ENCODE measurements at places on chromosomes 7 and 10.

DNA sequence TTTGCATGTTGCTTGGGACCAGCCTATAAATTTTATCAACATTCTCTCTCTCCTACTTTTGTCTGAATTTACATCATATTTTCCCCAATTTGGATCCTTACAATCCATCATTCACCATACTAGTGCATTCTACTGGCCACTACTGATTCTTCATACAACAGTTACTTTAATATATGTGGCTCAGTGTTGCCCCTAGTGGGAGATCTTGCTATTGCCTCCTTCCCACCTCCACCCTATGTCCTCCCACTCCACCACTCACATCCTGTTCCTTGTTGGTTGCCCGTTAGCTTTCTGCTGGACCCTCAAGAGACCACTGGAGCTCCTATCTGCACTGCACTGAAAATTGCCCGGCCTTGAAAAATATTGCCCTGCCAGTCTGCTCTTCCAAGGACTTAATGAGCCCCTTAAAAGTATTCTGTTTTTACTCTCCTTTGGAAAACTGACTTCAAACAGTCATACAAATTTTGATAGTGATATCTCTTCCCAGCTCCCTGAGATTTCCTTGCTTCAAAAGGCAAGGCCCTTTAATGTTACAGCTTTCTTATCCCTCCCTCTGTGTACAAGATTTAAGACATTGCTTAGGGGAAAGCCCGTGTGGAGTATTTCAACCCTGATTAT lies 243.2 kb upstream of the TMEM229A start:
- peak; percentile 45 for DNase-seq

DNA sequence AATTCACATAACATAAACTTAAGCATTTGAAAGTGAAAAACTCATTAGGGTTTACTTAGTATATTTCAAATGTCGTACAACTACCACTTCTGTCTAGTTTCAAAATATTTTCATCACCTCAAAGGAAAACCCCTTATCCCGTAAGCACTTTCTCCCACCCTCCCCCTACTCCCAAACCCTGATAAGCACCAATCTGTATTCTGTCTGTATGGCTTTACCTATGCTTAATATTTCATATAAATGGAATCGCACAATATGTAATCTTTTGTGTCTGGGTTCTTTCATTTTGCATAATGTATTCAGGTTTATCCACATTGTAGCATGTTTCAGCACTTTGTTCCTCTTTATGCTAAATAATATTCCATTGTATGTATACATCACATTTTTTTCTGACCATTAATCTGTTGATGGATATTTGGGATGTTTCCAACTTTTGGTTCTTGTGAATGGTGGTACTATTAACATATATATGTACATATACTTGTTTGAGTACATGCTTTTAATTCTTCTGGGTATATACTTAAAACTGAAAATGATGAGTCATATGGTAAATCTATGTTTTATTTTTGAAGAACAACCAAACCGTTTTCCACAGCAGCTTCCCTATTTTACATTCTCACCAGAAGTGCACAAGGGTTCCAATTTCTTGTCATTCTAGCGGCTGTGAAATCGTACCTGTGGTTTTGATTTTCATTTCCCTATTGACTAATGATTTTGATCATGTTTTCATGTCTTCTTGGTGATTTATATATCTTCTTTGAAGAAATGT lies 6.2 kb upstream of the STARD3NL start:
- DNase-seq = no peak

- DNase-seq = no peak
Observed at GRCh38 chr7:55081472-55082227, 62.8 kb downstream of the EGFR start.

GRCh38 chr10:119414081-119414611 lies 128.4 kb downstream of the RGS10 start:
- no peak for DNase-seq

DNA sequence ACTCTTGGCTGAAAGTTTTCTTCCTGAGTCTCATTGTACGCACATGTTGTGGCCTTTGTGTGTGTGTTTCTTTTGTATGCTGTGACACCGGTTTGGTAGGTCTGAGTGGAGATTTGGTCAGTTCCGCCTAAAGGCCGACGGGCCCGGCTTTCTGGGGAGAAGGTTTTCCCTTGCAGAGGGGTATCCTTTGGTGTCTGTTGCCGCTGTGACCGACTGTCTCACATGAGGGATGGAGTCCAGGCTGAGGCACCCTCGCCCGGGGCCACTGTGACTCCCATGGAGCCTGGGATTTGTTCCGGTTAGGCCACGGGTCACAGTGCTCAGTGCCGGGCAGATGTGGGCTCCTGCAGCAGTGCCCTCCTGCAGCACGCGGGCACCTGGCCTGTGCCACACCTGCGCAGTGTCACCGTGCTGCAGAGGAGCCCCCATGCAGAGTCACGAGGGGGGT lies 19.4 kb downstream of the INPP5A start:
- no peak for DNase-seq

DNA sequence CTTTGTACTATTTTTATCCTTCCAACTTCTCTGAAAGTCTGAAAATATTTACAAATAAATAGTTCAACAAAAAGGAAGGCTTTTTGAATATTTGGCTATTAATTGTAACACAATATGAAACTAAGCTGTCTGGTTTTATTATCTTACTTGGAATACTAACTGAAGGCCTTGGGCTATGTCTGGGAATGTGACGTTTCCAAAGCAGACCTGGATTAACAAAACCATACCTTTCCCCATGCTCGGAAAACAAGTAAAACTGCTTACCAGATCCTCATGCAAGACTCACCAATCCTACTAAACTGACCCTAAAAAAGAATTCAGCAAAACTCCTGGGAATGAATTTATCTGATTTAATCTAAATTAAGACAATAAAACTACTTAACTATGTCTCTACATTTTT lies 116.4 kb downstream of the ATE1 start:
- DNase-seq = no peak

GRCh38 chr7:135708041-135708440 lies 19.9 kb downstream of the SLC13A4 start:
- no peak for DNase-seq

Data from HCT116 (cell line).